Activated CD8-positive, alpha-beta memory T cell treated with anti-CD3 and anti-CD28 coated beads for 4 hours (primary cell): ENCODE measurements at places on chromosomes 3 and 15.
A peak's percentile ranks its signal among the peaks of the same experiment; 100 is the strongest.

DNA sequence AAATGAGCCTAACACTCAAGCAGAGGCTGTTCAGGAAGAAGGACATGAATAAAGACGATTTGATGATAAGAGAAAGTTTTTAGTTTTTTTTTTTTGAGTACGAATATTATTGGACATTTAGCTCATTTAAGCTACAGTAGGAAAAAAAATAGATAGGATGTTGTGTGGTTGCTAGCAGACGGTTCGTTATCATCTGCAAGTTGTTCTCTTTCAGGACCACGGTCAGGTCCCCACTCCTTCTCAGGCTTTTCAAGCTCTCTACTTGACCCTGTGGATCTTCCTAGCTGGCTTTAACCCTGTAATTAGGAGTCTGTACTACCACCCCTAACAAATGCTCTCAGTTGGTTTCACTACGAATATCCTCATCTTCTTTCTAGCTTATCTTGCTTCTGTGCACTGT is 1.1 kb downstream of the KCNH8 start:
- no peak for DNase-seq

DNA sequence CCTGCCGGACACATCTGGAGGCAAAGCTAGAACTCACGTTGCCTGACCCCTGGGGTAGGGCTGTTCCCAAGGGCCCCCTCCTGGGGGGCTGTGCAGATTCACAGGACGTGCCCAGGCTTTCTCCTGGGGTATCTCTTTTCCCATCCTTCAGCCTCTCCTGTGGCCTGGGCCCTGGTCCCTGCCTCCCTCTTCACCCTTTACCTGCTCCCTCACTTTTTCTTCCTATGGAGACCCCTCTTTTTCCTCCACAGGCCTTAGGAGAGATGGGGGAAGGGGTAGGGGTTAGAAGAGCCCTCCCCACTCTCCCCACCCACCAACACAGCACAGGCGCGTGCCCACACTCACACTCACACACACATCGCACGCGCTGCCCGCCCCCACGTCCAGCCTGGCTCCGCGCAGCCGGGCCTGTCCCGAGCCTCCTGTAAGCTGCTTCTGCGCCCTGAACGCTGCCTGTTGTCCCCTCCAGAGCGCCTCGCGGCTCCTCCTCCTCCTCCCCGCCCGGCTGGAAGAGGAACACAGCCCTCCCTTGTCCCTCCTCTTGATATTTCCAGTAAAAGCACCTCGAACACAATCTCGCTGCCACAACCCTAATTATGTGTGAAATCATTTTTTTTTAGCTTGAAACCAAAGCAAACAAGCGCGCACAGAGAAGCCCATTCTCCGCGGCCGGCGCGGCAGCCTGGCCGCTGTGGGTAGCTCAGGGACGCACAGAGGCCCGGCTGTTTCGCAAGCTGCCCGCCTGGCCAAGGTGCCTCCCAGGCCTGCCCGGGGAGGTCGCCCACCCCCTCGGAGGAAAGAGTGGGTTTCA is 33.9 kb upstream of the ACAN start:
- DNase-seq, result no peak

DNA sequence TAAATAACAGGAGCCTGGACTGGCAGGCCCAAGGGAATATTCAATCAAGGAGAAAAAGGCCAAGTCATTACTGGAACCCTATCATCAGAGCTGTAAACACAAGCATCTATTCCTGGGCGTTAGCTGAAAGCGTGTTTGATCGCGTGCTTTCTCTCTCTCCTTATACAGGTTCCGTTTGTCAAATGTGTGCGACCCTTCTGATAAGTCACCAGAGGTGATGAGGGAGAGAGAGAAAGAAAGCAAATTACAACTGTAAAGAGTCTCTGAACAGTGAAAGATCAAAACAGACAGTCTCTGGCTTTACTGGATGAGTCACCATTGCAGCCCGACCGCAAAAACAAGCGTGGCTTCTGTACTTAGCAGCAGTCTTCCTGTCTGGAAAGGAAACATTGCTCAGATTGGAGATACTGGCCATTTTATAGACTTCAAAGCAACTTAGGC is 39.5 kb upstream of the TPRG1 start:
- peak; percentile 62 for DNase-seq

DNA sequence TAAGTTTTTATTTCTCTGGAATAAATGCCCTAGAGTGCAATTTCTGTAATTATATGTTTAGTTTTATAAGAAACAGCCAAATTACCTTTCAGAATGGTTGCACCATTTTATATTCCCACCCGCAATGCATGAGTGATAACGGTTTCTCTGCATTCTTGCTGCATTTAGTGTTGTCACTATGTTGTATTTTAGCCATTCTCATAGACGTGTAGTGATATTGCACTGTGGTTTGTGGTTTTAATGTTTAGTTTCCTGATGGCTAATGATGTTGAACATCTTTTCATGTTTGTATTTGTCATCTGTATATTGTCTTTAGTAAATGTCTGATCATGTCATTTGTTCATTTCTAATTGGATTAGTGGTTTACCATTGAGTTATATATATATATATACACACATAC is 73.0 kb upstream of the GOLIM4 start:
- DNase-seq, result no peak

- no peak for DNase-seq
Observed at GRCh38 chr3:16587681-16588060, 17.6 kb downstream of the DAZL start.
